ENCODE measurements at places on chromosomes 7 and 10.
A peak's percentile ranks its signal among the peaks of the same experiment; 100 is the strongest.

DNA sequence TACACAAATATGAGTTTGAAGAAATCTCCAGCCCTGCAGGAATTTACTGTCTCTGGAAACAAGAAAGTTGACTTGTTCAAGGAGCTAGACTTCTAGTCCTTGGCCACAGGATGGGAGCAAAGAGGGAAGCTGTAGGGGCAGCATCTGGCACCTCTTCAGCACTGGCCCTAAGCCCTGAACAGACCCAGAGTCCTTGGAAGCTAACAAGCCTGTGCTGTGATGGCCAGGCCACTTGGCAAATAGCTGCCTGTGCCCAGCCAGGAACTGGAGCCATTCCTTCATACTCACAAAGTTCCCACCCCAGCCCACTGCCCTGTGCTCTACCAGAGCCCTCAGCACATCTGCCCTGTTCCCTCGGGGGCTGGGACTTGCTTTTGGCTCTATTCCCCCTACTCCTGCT is 9.4 kb upstream of the COL13A1 start:
- no peak for DNase-seq

DNA sequence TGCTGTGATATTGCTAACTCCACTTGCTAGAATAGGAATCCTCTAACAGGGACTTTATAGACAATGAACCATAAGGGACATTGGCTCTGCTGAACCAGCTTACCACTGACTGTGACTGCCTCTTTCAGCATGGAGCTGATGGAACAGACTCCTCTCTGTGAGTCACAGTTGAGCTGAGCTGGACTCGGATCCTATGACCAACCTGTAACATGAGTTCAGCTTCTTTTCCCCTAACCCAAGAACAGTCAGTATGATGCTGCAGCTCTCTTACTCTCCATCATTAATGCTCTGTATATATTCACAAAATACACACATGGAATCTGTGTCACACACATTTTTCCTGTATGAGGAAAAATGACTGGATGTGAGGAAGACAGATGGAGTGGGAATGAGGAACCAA is 177.9 kb upstream of the BET1 start:
- DNase-seq = no peak

GRCh38 chr7:125561006-125561405 is 631.4 kb upstream of the POT1 start:
- DNase-seq = no peak

DNA sequence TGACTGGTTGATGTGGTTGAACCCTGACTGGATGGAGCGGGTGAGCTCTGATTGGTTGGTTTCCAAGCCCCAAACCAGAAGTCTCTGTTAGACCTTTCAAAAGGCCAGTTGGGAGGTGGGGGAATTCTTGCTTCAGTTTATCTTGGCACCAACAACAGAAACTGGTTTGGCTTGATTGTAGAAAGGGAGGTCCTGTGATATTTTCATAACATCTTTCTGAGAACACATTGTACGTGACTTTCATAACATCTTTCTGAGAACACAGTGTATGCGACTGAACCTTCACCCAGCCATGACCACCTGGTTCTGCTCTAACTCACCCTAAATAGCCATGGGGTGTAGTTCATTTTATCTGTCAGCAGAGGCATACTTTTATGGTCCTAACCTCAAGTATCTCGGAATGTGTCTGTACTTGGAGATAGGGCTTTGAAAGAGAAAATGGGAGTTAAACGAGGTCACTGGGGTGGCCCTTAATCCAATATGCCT is 88.3 kb downstream of the GALNT17 start:
- no peak for DNase-seq

DNA sequence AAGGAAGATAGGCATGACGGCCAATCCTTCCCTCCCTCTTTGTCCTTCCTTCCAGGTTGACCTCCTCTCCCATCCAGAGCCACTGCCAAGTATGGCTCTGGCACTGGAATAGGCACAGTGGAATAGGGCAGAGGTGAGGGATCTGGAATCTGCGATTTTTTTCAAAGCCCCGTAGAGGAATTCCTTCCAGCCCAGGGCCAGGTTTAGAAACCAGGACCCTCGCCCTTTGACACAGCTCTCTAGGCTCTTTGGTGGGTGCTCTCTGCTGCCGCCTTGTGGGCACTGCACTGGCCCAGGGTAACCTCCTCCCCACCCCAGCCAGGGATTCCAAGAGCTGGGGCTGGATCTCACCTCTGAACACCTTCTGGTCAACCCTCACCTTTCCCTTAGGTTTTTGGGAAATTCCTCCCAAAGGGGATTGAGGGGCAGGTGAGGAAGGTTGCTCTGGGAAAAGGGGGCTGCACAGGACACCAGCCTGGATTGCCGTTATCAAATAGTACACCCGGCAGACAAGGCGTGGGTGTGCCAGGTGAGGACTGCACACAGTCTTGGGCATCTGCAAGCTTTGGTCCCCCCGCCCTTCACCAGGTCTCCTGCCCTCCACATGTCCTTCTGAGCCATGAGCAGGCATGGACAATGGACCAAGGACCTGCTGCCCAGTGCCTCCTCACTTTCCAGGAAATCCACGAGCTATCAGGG is 22.8 kb downstream of the C10orf105 start:
- peak; percentile 45 for DNase-seq

- no peak for DNase-seq
These were observed 35.0 kb downstream of the NRF1 start for GRCh38 chr7:129646369-129647021.

GRCh38 chr10:110824152-110824441 is 47.6 kb upstream of the PDCD4 start:
- no peak for DNase-seq

DNA sequence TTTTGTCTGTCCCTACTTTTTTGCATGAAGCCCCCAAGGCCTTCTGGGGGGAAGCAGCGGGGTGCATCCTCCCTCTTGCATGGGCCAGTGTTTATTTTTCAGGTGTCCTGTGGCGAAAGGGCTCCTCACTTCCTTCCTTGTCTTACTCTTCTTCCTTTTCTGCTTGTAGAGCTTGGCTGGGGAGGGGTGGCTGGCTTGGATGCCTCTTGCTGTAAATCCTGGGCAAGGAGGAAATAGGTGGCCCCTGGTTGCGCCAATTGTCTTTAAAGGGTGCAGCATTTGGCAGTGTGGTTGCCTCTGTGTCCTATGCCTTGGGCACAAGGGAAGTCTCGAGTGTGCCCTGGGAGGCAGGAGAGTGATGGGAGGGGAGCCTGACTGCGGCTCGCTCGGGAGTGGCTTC is 95.0 kb downstream of the SH2D4B start:
- no peak for DNase-seq

DNA sequence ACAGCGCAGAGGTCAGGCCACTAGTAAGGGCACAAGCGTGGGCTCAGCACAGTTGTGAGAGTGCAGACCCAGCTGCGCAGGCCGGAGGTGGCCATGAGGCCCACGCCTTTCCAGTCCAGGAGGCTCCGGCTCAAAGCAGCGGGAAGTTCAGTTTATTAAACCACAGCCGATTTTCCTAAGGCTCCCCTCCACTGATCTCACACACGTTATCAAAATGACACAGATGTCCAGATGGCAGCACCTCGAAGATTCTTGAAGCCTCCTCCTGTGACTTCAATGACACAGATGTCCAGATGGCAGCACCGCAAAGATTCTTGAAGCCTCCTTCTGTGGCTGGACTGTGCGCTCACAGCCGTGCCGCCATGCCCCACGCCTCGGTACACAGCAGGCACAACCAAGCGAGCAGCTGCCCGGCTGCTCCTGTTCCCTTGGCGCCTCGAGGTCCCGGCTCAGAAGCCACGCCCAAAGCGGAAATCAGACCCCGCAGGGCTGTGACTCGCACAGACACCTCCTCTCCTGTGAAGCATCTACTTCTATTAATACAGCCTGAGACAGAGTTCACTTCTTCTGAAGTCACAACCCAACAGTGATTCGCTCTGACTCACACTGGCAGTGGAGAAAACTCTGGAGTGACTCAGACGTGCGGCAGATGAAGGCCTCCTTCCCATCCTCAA is 122.7 kb downstream of the MAD1L1 start:
- DNase-seq = peak; percentile 88

DNA sequence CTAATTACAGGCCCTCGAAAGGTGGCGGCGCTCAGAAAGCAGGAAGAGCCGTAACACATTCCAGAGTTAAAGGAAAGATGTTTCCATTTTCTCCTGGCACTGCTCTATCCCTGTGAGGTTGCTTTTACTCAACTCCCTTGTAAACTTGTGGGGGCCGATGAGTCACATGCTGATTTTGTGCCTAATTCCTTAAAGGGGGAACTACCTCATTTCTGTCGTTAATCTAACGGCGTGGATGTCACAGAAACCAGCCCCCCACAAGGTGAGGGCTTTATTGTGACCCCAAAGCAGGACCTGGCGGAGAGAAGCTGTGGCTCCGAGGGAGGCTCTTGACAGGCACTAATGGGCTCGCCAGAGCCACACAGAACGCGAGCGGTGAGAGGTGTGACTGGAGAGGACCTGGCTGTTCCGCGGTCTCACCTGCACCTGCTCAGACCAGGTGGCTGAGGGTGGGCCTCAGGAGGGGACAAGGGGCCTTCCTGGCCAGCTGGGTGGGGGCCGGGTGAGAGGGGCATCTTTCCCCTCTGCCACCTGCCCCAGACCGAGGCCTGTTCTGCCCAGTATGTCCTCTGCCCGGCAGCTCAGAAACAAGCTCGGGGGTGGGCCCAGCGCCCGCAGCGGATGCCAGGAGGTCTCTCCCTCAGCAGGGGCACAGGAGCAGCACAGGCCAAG is 50.9 kb downstream of the CALML3 start:
- DNase-seq = no peak

GRCh38 chr10:86262688-86263181 is 103.9 kb downstream of the GRID1 start:
- DNase-seq = no peak

GRCh38 chr10:52499281-52499680 is 185.2 kb downstream of the DKK1 start:
- DNase-seq = peak; percentile 71

GRCh38 chr7:3000566-3000965 is 43.1 kb downstream of the CARD11 start:
- DNase-seq = no peak

GRCh38 chr7:27846388-27846787 is 106.4 kb downstream of the TAX1BP1 start:
- DNase-seq = no peak

GRCh38 chr10:43393606-43394360 is 15.2 kb downstream of the HNRNPF start:
- no peak for DNase-seq

DNA sequence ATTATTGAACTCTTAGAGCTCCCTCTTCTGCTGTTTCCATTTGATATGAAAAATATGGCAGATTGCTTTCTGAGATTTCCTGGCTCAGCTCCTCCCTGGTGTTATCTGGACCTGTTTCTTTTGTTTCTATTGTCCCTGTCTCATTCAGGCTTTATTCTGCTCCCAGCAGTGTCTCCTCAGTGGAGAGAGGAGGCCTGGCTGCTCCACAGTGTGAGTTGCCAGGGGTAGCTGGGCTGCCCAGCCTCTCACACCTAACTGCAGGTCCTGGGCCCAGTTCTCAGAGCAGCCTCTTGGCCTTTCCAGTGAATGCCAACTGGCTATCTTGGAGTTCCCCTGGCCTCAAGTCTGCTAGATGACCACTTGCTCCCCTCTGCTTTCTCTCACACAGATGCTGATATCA is 127.0 kb downstream of the VPS41 start:
- no peak for DNase-seq

DNA sequence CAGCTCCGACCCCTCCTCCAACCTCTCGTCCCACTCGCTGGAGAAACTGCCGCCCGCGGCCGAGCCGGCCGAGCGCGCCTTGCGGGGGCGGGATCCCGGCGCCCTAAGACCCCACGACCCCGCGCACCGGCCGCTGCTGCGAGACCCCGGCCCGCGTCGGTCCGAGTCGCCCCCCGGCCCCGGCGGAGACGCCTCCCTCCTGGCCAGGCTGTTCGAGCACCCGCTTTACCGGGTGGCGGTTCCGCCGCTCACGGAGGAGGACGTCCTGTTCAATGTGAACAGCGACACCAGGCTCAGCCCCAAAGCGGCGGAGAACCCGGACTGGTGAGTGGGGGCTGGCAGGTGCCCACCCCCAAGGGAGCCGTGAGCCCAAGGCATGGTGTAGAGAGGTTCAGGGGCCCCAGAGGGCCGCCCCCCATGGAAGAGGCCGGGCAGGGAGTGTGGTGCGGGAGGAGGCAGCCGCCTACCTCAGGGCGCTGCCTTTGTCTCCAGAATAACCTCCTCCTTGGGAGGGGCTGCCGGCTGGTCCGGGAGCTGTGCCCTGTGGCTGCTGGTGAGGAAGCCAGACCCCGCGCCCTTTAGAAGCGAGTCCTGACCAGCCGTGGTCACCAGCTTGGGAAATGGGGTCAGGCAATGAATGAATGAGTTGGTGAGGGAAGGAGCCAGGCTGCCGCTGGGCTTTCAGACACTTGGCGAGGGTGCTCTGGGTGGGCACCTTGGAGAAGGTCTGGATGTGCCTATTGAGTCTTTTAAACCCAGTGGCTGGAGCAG is 1.3 kb downstream of the FAM20C start:
- no peak for DNase-seq

DNA sequence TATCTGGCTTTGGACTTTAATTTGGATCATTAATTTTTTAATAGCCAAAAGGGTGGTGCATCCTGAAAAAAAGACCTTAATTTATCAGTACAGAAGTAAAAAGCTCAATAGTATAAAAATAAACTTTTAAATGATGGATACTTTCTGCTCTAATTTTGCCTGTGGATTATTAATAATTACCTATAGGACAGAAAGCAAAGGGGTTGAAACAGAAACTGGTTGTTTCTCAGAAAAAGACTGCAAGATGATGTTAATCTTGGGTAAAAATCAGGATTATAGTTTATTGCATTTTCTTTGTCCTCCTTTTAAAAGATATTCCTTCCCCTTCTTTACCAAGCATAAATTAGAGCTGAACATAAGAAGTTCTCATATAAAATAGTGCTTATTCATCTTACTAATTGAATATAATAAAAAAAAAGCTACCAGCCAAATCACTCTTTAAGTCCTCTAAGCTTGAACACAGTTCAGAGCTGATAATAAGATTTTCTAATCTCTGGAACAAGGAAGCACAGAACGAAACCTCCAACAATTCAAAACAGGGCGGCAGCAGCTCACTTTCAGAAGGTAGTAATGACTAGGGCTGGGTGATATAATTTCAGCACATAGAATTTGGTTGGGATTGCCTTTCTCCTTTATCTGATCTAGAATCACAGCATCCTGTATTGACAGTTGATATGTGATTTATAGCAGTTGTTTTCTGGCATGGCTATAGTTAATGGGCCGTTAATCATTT is 8.1 kb upstream of the GPR85 start:
- DNase-seq = no peak
